ENCODE measurements at places on chromosomes 12 and 14.

DNA sequence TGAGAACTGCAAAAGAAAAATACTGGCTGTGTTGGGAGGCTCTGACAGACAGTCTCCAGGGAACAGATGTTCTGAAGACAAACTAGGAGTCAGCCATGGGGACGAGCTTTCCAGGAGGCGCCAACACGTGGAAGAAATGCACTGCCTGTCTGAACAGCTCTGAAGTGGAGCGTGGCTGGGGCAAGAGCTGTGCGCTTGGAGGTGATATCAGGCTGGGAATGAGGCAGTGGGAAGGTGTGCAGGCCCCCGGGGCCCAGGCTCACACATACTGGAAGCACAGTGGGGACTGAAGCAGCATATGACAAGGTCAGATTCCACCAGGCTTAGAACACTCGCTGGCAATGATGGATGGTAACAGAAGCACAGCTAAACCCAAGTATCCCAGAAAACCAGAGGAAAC is 17.5 kb downstream of the APPL2 start:
- DNase-seq, result peak; percentile 29

GRCh38 chr12:40820794-40821484 is 128.7 kb downstream of the CNTN1 start:
- DNase-seq, result no peak

DNA sequence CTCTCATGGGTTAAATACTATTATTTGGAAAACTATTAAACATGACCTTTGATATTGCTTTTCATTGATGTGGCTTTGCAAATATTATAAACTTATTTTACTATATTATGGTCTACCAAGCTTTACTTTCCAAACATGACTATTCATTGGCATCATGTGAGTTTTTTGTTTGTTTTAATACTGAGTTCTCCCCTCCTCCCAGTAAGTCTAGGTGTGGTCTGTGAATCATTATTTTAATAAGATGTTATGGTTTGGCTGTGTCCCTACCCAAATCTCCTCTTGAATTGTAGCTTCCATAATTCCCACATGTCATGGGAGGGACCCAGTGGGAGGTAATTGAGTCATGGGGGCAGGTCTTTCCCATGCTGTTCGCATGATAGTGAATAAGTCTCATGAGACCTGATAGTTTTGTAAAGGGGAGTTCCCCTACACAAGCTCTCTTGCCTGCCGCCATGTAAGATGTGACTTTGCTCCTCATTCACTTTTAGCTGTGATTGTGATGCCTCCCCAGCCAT is 80.0 kb downstream of the BORCS5 start:
- DNase-seq, result no peak

DNA sequence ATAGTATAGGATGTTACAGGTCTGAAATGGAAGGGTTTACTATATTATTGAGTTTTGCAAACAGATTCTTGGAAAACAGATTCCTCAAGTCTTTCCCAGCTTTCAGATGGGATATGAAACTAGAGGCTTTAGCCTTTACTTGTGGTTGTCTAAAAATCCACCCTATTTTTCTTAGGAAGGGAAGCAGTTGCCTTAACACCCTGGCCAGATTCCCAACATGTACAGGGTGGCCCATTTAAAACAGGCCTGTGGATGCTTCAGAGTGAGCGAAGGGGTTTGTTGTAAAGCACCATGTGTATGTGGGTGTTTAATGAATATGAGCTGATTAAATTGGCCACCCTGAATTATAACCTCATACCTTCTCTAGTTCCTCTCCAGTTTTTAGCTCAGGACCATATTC is 415.9 kb downstream of the ZFP36L1 start:
- DNase-seq, result no peak

GRCh38 chr12:2675776-2676175 is 119.0 kb upstream of the FKBP4 start:
- DNase-seq, result no peak

GRCh38 chr12:68350753-68351152 is 18.6 kb upstream of the MDM1 start:
- peak; percentile 47 for DNase-seq

DNA sequence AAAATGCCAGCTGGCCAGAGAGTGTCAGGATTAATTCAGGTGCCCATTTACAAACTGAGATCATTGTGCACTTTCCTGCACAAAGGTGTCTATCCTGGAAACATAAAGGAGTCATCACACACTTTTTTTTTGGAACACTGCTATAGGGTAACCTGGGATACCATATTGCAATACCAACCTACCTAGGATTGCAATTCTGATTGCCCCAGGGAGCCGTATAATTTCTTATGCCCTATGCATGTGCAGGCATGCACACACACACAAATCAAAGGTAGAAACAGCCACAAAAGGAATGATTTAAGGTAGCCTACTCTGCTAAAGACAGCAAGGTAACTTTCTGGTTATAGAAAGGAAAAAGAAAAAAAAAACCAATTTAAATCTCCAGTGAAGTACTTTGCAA is 285.3 kb upstream of the KITLG start:
- no peak for DNase-seq

- DNase-seq, result no peak
These were observed 28.5 kb downstream of the DAAM1 start for GRCh38 chr14:59217011-59217410.

DNA sequence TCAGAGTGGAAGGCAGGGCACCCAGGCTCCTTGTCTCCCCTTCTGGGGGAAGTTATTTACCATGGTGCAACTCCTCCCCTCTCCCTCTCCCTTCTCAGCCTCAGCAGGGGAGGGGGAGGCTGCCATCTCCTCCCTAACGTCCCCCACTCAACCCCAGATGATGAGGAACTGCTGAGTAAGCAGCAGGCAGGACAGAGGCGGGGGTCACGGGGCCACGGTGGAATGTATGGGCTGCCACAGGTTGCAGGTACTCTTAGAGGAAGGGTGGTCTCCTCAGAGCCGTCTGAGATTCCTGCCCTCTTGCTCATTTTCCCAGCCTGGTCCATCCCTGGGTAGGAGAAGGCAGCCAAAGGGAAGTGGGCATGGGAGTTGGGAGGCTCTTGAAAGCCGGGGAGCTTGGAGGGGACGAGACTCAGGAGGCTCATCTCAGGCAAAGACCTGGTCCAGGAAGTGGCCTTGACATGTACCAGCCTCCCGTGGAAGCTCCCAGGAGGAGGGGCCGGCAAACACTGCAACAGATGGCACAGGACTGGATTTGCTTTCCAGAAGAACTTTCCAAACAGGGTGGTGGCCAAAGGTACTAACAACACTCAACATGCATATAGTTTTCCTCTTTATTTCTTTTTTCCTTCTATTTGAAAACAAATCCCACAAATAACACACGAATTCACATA is 19.0 kb downstream of the RIN3 start:
- DNase-seq, result no peak

DNA sequence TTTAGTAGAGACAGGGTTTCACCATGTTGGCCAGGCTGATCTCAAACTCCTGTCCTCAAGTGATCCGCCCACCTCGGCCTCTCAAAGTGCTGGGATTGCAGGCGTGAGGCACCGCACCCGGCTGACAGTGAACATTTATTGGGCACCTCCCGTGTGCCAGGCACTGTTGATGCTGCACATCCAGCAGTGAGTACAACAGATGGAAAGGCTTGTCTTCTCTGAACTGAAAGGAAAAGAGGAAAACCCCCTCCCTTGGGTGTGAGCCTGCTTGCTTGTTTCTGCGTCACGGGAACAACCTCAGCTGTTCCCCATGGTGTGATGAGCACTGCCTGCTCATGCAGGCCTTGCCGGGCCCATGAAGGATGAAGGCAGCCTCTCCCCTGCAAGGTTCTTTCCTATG is 39.5 kb downstream of the DGLUCY start:
- DNase-seq, result no peak

DNA sequence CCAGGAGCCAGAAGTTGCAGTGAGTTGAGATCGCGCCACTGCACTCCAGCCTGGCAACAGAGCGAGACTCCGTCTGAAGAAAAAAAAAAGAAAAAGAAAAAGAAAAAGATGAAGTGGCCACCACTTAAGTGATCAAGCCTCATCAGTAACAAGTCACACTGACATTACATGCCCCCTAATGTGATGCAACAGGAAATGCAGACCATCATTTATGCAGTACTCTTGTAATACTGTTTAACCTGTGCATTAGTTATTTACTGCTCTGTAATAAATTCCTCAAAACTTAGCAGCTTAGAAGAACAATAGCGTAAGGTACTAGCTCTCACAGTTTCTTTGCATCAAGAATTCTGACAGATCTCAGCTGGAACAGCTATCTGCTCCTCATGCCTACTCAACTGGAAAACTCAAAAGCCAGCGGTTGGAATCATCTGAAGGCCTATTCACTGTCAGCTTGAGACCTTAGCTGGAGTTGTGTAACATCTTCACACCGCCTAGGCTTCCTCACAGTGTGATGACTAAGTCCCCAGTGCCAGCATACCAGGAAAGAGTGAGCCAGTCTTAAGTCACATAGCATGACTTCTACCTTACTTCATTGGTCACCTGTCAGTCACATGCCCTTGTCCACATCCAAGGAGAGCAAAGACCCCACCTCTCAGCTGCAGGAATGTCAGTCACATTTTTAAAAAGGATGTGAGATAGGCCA is 31.5 kb downstream of the EPS8 start:
- DNase-seq, result peak; percentile 59

DNA sequence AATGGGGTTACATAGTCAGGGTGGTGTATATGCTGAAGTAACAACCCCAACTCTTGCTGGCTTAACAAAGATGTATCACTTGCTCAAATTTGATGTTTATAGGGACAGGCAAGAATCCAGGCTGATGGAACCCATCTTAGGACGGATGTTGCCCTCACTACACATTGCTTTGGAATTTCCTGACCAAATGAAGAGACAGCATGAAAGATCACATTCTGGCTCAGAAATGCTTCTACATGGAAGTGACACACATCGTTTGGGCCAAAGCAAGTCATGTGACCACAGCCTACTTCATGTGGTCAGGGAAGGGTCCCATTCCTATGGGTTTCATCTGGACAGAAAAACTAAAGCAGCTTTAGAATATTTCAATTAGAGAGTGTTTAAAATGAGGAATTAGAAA is 345.8 kb downstream of the TMEM132D start:
- no peak for DNase-seq

- DNase-seq, result no peak
These were observed 16.3 kb upstream of the SINHCAF start for GRCh38 chr12:31342286-31342685.

GRCh38 chr12:81143057-81143456 is 65.2 kb downstream of the ACSS3 start:
- DNase-seq, result no peak

DNA sequence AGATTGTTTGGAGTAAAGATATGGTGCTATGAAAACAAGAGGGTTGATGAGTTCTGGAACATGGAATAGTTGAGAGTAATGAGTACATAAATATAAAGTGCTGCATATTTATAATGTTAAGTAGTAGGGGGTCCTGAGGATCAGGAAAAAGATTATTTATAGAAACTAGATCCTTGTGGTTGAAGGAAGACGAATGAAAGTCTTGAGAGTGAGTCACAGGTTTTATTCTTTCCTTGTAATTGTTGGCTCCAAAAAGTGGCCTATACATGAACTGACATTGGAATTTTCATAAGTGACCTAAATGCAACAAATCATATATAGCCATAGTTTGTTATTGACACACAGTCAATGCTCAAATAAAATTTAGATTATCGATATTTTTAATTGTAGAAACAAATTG is 440.4 kb upstream of the PRICKLE1 start:
- no peak for DNase-seq

GRCh38 chr14:55781046-55781445 is 201.0 kb downstream of the KTN1 start:
- DNase-seq, result no peak

DNA sequence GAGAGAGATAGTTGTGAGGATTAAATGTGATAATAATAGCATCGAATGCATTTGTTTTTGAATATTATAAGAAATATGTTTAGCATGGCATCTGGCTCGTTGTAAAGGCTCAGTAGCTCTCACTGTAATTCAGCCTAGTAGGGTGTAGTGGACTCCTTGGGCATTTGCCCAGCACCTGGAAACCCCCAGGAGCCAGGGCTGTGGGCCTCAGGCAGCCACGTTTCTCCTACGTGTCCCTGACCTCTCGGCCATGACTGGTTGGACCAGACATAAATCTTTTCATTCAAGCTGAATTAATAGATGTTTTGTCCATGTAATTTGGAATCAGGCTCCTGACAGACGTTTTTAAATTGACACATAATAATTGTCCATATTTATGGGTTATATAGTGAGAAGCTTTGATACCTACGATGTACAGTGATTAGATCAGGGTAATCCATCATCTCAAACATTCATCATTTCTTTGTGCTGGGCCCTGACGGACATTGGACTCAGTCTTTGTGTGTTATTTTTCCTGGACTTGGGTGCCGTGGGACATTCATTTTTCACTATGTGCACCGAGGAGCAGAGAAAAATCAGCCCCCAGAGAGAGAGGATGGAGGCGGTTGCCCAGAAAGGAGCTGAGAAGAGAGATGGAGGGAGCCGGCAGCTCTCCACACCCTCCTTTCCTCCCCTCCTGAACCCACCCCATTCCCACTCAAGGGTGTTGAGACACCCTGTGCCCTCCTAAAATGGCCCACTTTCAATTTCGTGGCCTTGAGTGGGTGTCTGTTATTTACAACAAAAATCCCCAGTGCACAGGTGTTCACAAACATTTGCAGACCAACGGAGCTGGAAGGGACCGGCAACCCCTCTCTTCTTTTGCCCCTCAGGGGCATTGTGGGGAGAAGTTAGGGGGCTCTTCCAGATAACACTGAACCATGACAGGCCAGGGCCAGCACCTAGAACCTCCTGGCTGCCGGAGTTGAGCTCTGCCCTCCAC is 296.4 kb downstream of the DPF3 start:
- DNase-seq, result no peak

DNA sequence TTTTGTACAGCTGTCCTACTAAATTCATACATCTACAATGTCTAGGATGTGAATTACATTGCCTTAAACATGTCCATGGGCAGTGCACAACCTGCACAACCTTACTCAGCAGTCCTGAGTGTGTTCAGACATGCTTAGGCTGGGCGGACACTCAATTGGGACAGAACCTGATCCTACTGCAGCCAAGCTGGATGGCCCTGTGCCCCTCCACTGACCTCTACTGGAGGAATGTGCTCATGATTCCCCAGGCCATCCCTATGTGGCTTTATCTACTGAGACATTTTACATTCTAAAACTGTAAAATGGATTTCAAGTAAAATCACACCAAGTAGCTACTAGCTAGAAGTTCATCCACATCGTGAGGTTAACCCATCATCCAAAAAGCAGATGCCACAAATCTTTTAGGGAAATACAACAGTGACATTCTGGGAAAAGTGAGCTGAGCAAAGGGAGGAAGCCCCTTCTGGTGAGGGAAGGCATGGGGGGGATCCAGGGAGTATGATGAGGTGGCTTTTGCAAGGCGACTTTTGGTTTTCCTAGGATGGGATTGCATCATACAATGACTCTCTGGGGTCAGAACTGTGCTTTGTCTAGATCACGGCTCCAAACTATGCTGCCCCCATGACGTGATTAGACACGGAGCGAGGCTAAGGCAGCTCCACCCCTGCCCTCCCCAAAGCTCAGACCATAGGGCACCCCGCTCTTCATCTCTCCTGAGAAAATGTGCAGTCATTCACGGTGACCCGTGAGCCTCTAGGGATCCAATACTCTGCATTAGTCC is 911.7 kb upstream of the TMEM132C start:
- peak; percentile 82 for DNase-seq

DNA sequence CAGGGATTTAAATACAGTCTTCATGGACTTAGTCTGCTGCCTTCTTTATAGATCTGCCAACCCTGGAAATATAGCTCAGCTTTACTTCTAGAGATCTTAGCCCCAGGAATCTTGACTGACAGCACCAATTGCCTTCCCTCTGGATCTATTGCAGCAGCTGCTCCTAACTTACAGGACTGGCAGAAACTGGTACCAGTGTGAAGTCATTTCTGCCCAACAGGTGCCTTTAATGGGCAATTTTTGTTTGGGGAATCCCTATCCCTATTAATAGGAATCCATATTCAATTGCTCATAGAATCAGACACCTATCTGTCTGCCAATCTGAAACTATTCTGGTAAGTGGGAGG is 27.2 kb downstream of the SPX start:
- no peak for DNase-seq
